ENCODE measurements at places on chromosomes 2 and 18. TPM values are rescaled to one million over a fixed set of nuclear protein-coding genes. Genes with fewer than 3 reads are reported as not detected.
A peak's percentile ranks its signal among the peaks of the same experiment; 100 is the strongest.

- H3K36me3 ChIP-seq, result no peaks in the 10 kb centered on the region
- H3K27ac ChIP-seq, result no peak overlapping the region
- no peak overlapping the region for H3K4me3 ChIP-seq
- H3K27me3 ChIP-seq, result no peaks in the 10 kb centered on the region
- DNase-seq, result no peak
Measured at GRCh38 chr2:99959261-99960014, 183.0 kb downstream of the AFF3 start.

DNA sequence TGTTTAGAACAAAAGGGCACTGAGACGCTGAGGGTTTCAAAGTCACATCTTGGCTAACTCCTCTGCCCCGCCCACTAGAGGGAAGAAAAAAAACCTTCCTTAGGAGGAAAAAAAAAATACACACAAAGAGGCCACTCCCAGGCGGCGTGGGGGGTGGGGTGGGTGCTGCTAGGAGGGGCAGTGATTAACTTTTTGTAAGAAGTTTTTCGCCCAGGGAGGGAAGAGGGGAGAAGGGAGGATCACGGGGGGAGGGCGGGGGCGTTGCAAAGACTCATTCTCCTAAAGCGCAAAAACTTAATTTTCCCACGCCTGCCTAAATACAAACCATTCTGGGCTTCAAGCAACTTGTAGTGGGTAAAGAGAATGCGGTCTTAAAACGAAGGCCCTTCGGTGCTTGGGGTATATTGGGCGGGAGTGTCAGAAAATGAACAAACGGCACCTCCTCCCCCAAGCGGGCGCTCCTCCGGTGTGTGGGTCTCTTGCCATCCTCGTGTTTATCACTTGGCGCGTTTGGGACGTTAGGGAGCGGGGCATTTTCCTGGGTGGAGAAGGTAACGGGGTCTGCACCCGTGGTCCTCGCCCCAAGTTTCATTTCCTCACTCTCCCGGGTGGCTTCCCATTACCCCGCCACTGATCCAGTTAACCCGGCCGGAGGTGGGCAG, 1.7 kb downstream of the CXCR4 start:
- no peaks in the 10 kb centered on the region for H3K27me3 ChIP-seq
- H3K27ac ChIP-seq, result peak overlapping the region; percentile 84
- H3K4me3 ChIP-seq, result peak overlapping the region; percentile 59
- peaks cover 42% of the 10 kb centered on the region for H3K4me1 ChIP-seq
- peak; percentile 88 for DNase-seq

GRCh38 chr2:43853141-43854081, 14.6 kb downstream of the ABCG8 start:
- H3K27ac ChIP-seq, result no peak overlapping the region
- no peaks in the 10 kb centered on the region for H3K4me1 ChIP-seq
- no peaks in the 10 kb centered on the region for H3K36me3 ChIP-seq

DNA sequence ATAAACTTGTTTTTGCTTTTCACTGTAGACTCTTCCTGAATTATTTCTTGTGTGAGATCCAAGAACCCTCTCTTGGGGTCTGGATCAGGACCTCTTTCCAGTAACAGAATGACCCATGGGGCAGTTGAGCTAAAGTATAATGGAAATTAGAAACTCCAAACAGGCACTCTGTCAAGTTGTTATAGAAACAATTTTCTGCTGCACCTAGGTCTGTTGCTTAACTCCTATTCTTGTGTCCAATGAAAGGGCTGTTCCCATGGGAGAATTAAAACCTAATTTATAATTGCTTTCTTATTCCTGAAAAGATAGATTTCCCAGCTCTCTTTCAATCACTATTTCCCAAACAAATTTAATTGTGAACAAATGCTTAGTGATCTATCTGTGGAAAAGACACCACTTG, 1341.3 kb upstream of the PIK3C3 start:
- no peak for DNase-seq
- no peaks in the 10 kb centered on the region for H3K36me3 ChIP-seq
- H3K27ac ChIP-seq, result no peak overlapping the region
- H3K4me3 ChIP-seq, result no peak overlapping the region

GRCh38 chr18:27752944-27753343, 424.0 kb downstream of the CDH2 start:
- no peak overlapping the region for H3K4me3 ChIP-seq
- no peaks in the 10 kb centered on the region for H3K4me1 ChIP-seq
- H3K27me3 ChIP-seq, result no peaks in the 10 kb centered on the region
- no peaks in the 10 kb centered on the region for H3K36me3 ChIP-seq
- H3K27ac ChIP-seq, result no peak overlapping the region

Gene WNT6
- 0.44 TPM for total RNA-seq

Gene RASGRP3
- 12.1 TPM for total RNA-seq

Gene DSEL
- total RNA-seq, result 9.4 TPM
